CD8-positive, alpha-beta memory T cell (primary cell): ENCODE measurements at places on chromosomes 1 and 21. TPM values are rescaled to one million over a fixed set of nuclear protein-coding genes. Genes with fewer than 3 reads are reported as not detected.
A peak's percentile ranks its signal among the peaks of the same experiment; 100 is the strongest.

GRCh38 chr1:48776393-48777218, at the start of gene BEND5:
Gene BEND5 (minus strand): TSS chr1:48776891. CDS start chr1:48776831, 60 bp downstream.
- H3K4me3 ChIP-seq, result peak within 1 kb of the TSS; percentile 55
- H3K27me3 ChIP-seq, result no peaks in the 10 kb centered on the region

DNA sequence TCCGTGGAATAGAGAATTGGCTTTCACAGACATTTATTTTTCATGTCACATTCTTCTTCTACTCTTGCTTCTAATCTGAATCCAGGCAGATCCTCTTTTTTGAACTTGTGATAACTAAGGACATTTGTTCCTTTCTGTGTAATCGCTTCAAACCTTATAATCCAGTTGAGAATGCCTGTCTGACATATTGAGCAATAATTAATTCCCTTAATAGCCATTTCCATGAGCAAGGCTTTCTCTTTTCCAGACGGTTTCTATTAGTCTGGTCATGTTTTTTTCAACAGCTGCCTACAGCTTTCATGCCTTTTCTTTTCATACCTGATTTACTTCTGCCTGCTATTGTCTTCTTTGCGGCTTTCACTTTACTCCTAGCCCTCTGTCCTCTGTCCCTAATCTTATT, 163.4 kb downstream of the CYYR1 start:
- no peak for DNase-seq
- no peaks in the 10 kb centered on the region for H3K36me3 ChIP-seq
- H3K27ac ChIP-seq, result no peak overlapping the region
- H3K4me3 ChIP-seq, result no peak overlapping the region
- no peaks in the 10 kb centered on the region for H3K4me1 ChIP-seq

DNA sequence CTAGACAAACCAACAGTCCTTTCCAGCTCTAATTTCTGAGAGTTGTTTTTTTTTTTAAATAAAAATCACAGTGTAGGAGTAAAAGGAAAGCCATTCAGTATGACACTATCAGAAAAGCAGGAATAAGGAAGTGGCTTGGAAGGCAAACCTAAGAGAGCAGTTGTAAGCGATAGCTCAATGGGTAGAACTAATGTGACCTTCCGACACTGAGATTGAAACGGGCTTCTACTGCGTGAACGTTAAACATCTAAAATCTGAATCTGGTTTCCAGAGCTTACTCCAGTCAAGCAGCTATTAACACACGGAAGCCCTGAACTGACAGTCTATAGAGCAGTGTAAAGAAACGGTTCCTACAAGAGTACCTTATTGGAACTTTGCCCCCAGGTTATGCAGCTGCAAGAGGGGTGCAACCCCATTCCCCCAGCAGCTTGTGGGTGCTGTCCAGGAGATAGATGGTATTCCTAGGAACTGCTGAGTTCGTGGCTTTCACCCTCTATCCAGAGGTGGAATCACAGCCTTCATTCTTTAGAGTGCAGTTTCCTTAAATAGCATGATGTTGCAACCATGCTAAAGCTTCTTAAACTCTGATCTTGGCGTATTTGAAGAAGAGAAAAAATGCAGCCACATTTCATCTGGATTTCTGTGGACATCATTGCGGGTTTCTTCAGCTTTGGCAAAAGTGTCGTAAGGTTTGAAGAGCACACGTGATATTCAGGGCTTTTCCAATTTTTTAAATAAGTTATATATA, 3.3 kb upstream of the IRF2BP2 start:
- DNase-seq, result no peak
- peaks cover 34% of the 10 kb centered on the region for H3K4me1 ChIP-seq
- H3K36me3 ChIP-seq, result no peaks in the 10 kb centered on the region

- no peak overlapping the region for H3K4me3 ChIP-seq
- no peaks in the 10 kb centered on the region for H3K4me1 ChIP-seq
- no peak for DNase-seq
- no peaks in the 10 kb centered on the region for H3K27me3 ChIP-seq
- no peak overlapping the region for H3K27ac ChIP-seq
Measured at GRCh38 chr1:56532350-56532683, 47.0 kb downstream of the PLPP3 start.

Gene LRRC53
- total RNA-seq, result not detected

Gene CATSPERE
- 0.24 TPM for total RNA-seq
